NCI-H524 treated with DMSO at 0.1 percent for 48 hours (cell line): ENCODE measurements at places on chromosomes 7 and 10.

DNA sequence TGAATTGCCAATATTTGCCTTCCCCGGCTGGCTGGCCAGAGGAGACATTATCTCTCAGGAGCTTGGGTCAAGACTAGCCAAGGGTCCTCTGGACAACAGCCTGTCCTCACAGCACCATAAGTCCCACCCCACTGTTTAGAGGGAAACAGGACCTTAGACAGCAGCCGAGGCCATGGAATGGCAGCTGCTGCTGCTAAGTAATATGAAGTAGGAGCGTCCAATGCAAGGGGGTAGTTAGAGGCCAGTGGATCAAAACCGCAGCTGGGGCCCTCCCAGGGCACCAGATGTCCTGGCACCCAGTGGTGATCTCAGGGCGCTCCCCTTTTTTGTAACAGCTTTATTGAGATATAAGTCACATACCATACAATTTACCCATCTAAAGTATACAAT is 12.9 kb upstream of the KCP start:
- no peak for DNase-seq

DNA sequence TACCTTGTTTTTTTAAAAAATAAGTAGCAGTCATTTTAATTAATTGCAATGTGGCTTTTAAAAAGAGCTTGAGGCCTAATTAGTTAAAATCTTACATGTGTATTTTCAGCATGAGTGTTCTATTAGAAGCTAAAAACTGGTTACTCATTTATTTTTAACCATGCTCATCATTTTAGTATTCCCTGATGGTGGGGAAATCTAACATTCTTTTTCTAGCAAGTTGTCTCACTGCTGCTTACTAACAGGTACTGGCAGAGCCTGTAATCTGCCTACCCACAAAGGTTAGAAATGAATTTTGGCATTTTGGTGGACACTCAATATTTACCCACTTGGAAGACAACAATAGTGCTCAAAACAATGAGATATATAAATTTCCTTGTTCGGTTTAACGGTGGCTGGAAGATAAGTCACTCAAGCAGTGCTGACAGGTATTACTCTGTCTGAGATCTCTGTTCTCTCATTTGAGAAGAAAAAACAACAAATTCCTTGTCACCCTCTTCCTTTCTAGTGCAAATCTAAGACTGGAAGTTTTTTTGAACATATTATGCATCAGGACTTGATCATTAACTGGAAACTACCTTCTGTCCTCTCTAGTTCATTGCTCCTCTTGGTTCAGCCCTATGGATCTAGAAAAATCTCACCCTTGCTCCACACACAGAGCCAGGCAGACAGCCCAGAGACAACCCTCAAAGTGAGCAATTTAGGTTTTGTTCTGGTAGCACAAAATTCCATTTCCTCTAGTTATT is 83.3 kb downstream of the VWDE start:
- no peak for DNase-seq

- DNase-seq, result no peak
Measured at GRCh38 chr10:133110609-133111275, 23.0 kb downstream of the ADGRA1 start.

DNA sequence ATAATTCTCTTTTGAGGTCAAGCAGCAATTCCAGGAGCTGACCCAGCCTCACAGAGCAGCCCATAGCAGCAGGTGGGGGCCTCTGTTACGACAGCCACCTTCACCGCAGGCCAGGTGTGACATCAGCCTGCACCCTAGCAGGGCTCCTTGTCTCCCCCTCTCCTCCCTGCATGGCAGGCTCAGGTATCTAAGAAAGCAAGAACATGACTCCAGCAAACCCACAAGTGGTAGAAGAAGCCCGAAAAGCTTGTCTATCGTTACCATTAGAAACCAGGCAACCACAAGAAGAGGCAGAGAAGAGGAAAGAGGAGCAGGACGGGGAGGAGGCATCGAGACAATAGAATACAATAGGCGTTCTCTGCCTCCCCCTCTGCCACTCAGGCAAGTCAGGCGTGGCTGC is 104.0 kb upstream of the PRR15 start:
- DNase-seq, result no peak

- DNase-seq, result no peak
Measured at GRCh38 chr7:898855-899681, 22.7 kb downstream of the GET4 start.
